ENCODE measurements at places on chromosomes 5 and 9. TPM values are rescaled to one million over a fixed set of nuclear protein-coding genes. Genes with fewer than 3 reads are reported as not detected.

The CHSY3 gene
- total RNA-seq, result not detected

The PRRX2 gene
- total RNA-seq, result 1.2 TPM

The NEUROG1 gene
- total RNA-seq, result not detected

The BHMT2 gene
- total RNA-seq, result not detected

The GRHPR gene
- total RNA-seq, result 64.6 TPM

The CAMK4 gene
- total RNA-seq, result 79.7 TPM
